HEK293T (cell line): ENCODE measurements at places on chromosomes 2 and 18.

- DNase-seq = no peak
These were observed 15.6 kb downstream of the ILKAP start for GRCh38 chr2:238187618-238188548.

GRCh38 chr2:190838492-190838910, 42.1 kb upstream of the GLS start:
- DNase-seq = no peak

- DNase-seq = no peak
These were observed 178.3 kb upstream of the DSEL start for GRCh38 chr18:67694787-67695186.

DNA sequence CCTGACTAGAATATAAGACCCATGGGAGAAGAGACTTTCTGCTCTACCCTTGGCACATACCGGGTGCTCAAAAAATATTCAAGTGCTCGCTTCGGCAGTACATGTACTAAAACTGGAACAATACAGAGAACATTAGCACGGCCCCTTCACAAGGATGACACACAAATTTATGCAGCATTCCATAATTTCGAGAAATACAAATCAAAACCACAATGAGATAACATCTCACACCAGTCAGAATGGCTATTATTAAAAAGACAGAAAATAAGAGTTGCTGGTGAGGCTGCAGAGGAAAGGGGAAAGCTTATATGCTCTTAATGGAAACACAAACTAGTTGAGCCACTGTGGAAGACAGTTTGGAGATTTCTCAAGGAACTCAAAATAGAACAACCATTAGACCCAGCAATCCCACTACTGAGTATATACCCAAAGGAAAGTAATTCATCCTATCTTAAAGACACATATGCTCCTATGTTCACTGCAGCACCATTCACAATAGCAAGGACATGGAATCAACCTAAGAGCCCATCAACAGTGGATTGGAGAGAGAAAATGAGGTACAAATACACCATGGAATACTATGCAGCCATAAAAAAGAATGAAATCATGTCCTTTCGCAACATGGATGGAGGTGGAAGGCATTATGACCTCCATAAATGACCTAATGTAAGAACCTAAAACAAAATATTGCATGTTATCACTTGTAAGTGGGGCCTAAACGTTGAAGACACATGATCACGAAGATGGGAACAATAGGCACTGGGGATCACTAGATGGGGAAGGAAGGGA, 71.6 kb upstream of the CYP1B1 start:
- DNase-seq = no peak

GRCh38 chr2:97951155-97951680, 44.5 kb downstream of the TMEM131 start:
- no peak for DNase-seq

GRCh38 chr2:210195101-210195852, 24.1 kb upstream of the KANSL1L start:
- DNase-seq = peak; percentile 30

GRCh38 chr18:5376986-5377385, 81.5 kb upstream of the ZBTB14 start:
- no peak for DNase-seq

DNA sequence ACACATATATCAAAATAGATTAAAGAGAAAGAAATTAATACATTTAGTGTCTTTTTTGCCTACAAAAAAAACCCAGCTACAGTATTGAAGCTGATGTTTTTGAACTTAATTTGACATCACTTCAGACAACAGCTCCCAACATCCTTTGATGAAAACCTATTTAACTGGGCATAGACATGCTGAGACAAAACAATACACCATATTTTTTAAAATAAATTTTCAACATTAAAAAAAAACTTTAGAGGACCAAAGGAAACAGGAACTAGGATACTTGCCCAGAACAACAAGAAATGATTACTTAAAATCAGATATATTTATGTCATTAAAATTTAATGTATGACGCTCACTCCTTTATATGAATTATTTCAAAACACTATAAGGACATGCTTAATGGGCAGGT, 178.1 kb downstream of the MREG start:
- no peak for DNase-seq

DNA sequence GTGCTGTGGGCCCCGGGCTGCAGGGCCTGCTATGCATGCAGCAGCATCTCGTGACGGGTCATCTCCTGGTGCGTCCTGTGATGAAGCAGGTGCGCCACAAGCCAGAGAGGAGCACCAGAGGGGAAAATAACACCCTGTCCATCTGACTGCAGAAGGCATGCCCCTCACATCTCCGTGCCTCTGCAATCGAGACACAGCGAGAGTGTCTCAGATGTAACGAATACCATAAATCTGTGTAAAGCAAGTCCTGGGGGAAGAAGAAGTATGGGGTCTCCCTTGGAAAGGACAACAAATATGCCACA, 137.5 kb downstream of the PTGR3 start:
- no peak for DNase-seq

GRCh38 chr2:9554921-9555296, 721 bp downstream of the ADAM17 start:
- peak; percentile 21 for DNase-seq

- DNase-seq = no peak
These were observed 158.0 kb downstream of the SMAD7 start for GRCh38 chr18:48792611-48793380.

DNA sequence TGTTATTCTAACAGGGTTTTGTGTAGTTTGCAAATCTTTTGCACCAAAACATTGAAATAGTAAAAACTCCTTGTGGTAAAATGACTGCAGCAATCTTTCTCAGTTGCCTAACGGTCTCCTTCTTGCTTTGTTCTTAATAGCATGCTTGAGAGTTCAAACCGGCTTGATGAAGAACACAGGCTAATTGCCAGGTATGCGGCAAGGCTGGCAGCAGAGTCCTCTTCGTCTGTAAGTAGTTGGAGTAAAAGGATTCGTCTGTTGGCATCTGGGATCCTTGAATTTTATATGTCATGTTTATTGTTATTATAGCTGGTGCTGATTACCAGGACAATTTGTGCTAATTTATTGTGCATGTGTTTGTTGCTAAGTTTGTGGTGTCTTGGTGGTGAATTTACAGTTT, 138.1 kb downstream of the DTNA start:
- DNase-seq = no peak

GRCh38 chr18:34938090-34938489, 103.1 kb upstream of the MAPRE2 start:
- DNase-seq = no peak

GRCh38 chr2:120650022-120650644, 85.5 kb upstream of the GLI2 start:
- no peak for DNase-seq

- DNase-seq = no peak
These were observed 254.3 kb upstream of the SPOPL start for GRCh38 chr2:138247302-138247701.

DNA sequence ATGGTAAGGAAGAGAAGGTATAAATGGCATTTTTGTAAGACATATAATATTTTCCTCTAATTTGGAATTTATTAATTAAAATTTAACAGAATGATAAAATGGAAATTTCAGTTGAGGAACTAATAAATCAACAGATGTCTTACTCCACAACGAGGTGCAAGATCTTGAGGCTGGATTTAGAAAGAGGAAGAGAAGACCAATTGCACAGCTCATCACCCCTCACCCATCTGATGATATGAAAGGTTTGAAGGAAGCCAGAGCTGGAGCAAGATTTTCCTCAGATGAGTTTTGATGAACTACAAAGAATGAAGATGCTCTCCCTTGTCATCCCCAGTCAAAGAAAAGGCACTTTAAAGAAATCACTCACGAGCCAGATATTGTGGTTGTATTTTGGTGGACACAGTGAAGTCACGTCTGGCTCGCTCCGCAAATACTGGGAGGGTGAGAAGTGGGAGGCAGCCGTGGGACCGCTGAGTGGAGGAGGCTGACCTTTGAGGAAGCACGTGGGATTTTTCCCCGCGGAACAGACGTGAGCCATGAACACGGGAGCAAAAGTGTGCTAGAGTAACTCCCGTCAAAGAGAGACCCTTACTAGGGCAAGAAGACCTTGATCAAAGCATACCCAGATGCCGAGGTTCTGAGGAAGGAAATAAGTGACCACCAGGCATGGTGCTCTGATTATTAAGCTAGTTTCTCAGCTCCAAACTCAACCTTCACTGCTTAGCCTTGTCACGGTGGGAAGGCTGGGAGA, 511.4 kb downstream of the RNF144A start:
- DNase-seq = no peak

DNA sequence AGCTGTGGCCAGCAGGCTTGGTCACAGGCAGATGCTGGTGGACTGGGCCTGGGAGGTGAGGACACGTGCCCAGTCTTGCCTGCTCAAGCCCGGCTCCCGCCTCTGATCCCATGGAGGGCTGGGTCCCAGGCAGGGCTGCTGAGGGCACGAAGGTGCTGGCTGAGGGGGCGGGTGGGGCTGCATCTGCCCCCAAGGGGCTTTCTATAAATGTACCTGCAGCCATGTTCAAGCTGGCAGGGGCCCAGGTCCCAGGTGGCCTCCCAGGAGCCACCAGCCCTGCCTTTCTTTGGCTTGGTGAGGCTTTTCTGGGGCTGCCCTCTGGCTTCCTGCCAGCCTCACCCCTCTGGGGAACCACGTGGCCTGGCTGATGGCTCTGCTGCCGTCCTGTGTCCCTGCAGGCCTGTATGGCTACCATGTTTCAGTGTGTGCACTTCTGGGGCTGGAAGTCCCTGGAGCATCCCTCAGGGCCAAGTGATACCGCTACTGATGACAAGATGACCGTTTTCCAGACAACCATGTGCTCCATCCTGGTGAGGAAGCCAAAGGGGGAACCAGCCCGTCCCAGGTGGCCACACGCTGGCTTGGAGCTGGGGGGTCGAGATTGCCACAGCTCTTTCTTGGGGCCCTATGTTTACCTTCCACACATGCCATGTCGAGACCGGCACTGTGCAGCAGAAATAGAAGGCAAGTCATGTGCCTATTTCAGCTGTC, 23.2 kb downstream of the HJURP start:
- DNase-seq = no peak

GRCh38 chr2:29238497-29238896, 123.3 kb downstream of the CLIP4 start:
- DNase-seq = peak; percentile 76

DNA sequence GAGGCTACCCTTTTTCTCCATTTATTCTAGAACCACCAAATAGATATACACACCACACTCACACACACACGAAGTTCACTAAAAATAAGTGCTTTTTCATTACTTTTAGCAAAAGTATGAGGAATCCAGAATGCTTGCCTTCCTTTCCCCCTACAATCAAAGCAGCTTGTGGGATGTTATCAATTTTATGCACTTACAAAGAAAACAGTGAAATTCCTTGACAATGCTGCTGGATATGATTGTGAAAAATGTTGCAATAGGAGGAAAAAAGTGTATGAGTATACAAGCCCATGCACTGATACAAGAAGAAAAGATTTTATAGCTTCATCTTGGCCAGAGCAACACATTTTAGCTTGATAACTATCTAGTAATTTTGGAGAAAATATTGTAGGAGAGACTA, 269.2 kb downstream of the XIRP2 start:
- DNase-seq = no peak

- no peak for DNase-seq
These were observed 382.1 kb upstream of the SETBP1 start for GRCh38 chr18:44298566-44298965.
